ENCODE measurements at places on chromosomes 7 and 10.
A peak's percentile ranks its signal among the peaks of the same experiment; 100 is the strongest.

DNA sequence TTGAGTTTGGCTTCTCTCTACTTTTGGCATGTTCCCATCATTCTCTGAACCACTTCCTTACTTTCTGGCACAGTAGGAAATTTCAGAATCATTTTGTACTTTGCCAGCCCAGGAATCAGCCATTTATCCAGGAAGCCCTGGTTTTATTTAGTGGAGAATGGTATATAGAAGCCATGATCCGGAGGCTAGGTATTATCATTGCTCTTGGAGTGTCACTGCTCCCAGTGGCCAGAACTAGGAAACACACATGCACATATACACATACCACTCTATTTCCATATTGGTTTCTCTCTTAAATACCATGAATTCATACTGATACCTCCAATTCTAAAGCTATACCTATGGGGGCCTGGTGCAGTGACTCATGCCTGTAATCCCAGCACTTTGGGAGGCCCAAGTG is 36.3 kb downstream of the SUFU start:
- no peaks in the 10 kb centered on the region for H3K4me1 ChIP-seq
- no peak for DNase-seq
- no peak overlapping the region for H3K27ac ChIP-seq
- H3K36me3 ChIP-seq = no peaks in the 10 kb centered on the region
- H3K4me3 ChIP-seq = no peak overlapping the region

DNA sequence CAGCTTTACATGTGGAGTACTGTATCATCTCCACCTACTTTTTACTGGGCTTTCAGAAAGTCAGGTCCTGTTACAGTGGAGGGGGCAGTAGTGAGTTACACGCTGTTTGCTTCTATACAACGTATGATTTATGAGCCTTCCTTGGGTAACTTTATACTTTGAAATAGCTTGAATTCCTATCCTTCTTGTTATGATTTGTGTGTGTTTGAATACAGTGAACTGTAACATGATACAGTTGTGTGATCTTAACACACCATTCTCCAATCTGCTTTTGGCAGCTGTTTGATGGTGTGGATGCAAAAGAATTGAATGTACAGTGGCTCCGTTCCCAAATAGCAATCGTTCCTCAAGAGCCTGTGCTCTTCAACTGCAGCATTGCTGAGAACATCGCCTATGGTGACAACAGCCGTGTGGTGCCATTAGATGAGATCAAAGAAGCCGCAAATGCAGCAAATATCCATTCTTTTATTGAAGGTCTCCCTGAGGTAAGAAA is 41.7 kb downstream of the SP8 start:
- H3K27me3 ChIP-seq = no peaks in the 10 kb centered on the region
- H3K36me3 ChIP-seq = no peaks in the 10 kb centered on the region
- no peak for DNase-seq
- H3K4me3 ChIP-seq = no peak overlapping the region
- no peaks in the 10 kb centered on the region for H3K4me1 ChIP-seq
- H3K27ac ChIP-seq = no peak overlapping the region

- no peak overlapping the region for H3K4me3 ChIP-seq
- peaks cover 12% of the 10 kb centered on the region for H3K4me1 ChIP-seq
- DNase-seq = no peak
Measured at GRCh38 chr10:35924759-35925158, 282.7 kb upstream of the FZD8 start.

GRCh38 chr10:128877141-128877540 is 589.9 kb upstream of the MGMT start:
- no peak overlapping the region for H3K4me3 ChIP-seq
- no peaks in the 10 kb centered on the region for H3K4me1 ChIP-seq
- H3K27ac ChIP-seq = no peak overlapping the region
- no peak for DNase-seq
- no peaks in the 10 kb centered on the region for H3K27me3 ChIP-seq

GRCh38 chr10:111249925-111250324 is 173.1 kb downstream of the ADRA2A start:
- no peak for DNase-seq
- H3K27ac ChIP-seq = no peak overlapping the region
- no peaks in the 10 kb centered on the region for H3K36me3 ChIP-seq
- H3K4me1 ChIP-seq = no peaks in the 10 kb centered on the region
- H3K4me3 ChIP-seq = no peak overlapping the region

DNA sequence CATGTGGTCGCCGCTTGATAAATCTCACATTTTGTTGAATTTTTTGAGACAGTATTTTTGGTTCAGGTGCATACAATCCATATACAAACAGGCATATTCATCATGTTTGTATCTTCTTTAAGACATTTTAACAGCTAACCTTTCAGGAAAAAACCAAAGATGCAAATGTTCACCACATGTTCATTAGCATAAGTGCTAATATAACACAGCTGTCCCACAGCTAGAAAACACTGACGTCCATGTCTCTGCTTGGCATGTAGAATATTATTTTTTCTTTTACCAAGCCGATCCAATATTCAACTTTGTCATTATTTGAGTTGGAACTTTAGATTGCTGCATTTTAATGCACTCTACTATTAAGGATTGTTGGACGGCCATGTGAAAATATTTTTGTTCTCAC is 31.2 kb downstream of the BMPER start:
- peaks cover 6% of the 10 kb centered on the region for H3K4me1 ChIP-seq
- H3K27ac ChIP-seq = no peak overlapping the region
- no peak overlapping the region for H3K4me3 ChIP-seq
- H3K27me3 ChIP-seq = no peaks in the 10 kb centered on the region

- peak overlapping the region; percentile 50 for H3K4me3 ChIP-seq
- DNase-seq = no peak
- peak overlapping the region; percentile 98 for H3K27ac ChIP-seq
- H3K4me1 ChIP-seq = no peaks in the 10 kb centered on the region
- no peaks in the 10 kb centered on the region for H3K27me3 ChIP-seq
Measured at GRCh38 chr7:135147341-135147898, 452 bp upstream of the TMEM140 start.

DNA sequence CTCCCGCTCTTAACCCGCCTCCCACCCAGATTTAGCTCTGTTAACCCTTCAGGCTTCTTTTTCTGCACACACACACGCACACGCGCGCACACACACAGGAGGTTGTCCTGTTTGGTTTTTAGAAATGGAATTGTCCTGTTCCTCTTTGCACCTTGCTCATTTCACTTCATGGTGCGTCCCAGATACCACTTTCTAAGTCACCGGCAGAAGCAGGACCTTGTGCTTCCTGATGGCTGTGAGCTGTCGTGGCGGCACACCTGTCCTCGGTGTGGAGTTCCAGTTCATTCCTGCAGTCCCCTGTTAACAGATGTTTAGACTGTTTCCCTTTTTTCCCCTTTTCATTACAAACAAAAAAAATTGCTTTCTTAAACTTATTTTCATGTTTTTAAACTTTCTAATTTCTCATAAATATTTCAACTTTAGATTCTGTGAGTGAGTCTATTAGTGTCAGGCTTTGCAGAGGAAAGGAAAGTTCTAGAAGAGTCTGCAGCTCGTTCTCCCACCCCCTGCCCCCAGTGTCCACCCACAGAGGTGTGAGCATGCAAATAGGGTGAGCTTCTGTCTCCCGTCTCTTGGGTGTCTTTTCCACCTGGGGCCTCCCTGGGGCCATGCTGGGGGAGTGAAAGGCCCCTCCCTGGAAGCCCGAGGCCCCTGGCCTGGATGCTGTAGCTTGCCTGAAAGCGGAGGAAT is 85.5 kb downstream of the LHPP start:
- H3K27ac ChIP-seq = no peak overlapping the region
- H3K4me3 ChIP-seq = no peak overlapping the region
- peaks cover 34% of the 10 kb centered on the region for H3K4me1 ChIP-seq
- no peaks in the 10 kb centered on the region for H3K27me3 ChIP-seq

GRCh38 chr10:59085711-59086502 is 90.5 kb upstream of the PHYHIPL start:
- H3K4me1 ChIP-seq = peaks cover 5% of the 10 kb centered on the region
- H3K4me3 ChIP-seq = no peak overlapping the region
- H3K27me3 ChIP-seq = no peaks in the 10 kb centered on the region
- DNase-seq = no peak

DNA sequence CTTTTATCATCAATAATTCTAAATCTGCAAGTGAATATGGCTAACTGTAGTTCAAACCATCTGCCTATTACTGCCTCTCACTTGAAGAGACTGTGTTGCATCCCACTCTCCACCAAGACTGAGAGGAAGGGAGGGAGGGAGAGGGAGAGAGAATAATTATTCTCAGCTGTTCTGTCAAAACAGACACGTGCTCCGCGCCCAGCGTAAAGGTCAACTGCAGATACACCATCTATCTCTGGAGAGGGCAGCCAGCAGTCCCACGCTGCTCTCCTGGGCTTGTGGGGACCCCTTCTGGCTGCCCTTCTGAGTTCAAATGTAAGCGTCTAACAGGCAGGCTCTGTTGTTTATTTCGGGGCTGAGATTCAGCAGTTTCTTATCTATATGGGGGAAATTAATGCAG is 625.5 kb upstream of the GALNT17 start:
- no peaks in the 10 kb centered on the region for H3K36me3 ChIP-seq
- no peak overlapping the region for H3K27ac ChIP-seq
- DNase-seq = no peak

- DNase-seq = no peak
- no peak overlapping the region for H3K4me3 ChIP-seq
- H3K36me3 ChIP-seq = no peaks in the 10 kb centered on the region
- H3K27me3 ChIP-seq = no peaks in the 10 kb centered on the region
- no peaks in the 10 kb centered on the region for H3K4me1 ChIP-seq
- H3K27ac ChIP-seq = no peak overlapping the region
Measured at GRCh38 chr7:155638366-155638765, 6.1 kb upstream of the RBM33 start.

- no peak for DNase-seq
- H3K4me1 ChIP-seq = peaks cover 33% of the 10 kb centered on the region
- no peak overlapping the region for H3K4me3 ChIP-seq
- no peaks in the 10 kb centered on the region for H3K36me3 ChIP-seq
- H3K27ac ChIP-seq = peak overlapping the region; percentile 78
Measured at GRCh38 chr10:60427709-60428386, 38.2 kb upstream of the ANK3 start.

GRCh38 chr7:135260930-135261721 is 27.5 kb downstream of the STRA8 start:
- no peaks in the 10 kb centered on the region for H3K27me3 ChIP-seq
- H3K4me3 ChIP-seq = no peak overlapping the region
- H3K36me3 ChIP-seq = no peaks in the 10 kb centered on the region

DNA sequence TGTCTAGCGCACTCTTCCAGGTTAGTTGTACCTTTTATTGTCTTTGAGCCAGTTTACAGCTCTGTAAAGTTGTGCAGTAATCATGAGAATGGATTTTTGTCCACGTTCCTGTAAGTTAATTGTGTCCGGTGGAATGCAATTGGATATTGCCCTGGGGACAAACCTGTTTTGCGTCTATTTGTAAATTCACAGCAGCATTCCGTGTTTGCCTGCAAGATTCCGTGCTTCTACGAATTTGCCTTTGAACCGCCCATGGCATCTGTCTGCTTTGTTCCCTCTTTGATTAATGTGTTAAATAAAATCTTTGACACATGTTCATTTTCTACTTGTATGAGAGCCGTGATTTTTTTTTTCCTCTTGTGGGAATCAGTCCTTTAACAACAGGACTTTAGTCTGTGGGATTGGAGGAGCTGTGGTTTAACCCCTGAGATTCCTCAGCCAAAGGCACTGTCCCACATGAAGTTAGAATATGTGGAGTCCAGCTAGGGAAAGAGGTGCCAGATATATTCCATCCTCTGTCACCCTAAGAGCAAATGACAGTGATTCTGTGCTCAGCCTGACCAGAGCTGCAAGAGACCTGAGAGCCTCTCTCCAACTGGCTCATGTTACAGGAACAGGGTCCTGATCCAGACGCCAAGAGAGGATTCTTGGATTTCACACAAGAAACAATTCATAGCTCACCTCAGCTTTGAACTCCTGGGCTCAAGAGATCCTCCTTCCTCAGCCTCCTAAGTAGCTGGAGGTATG is 126.3 kb downstream of the COL26A1 start:
- H3K4me1 ChIP-seq = no peaks in the 10 kb centered on the region
- DNase-seq = no peak
- peaks cover 16% of the 10 kb centered on the region for H3K27me3 ChIP-seq
- H3K27ac ChIP-seq = no peak overlapping the region
- no peak overlapping the region for H3K4me3 ChIP-seq

DNA sequence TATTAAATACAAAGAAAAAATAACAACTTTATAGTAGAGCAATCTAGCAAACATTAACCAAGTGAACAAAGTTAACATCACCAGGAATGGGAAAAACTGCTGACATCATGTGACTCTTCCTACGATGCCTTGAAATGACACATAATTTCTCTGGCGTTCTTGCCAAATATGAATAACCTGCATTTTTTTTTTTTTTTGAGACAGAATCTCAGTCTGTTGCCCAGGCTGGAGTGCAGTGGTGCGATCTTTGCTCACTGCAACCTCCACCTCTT is 126.5 kb upstream of the VKORC1L1 start:
- H3K4me1 ChIP-seq = peaks cover 28% of the 10 kb centered on the region
- DNase-seq = no peak
- no peak overlapping the region for H3K27ac ChIP-seq

DNA sequence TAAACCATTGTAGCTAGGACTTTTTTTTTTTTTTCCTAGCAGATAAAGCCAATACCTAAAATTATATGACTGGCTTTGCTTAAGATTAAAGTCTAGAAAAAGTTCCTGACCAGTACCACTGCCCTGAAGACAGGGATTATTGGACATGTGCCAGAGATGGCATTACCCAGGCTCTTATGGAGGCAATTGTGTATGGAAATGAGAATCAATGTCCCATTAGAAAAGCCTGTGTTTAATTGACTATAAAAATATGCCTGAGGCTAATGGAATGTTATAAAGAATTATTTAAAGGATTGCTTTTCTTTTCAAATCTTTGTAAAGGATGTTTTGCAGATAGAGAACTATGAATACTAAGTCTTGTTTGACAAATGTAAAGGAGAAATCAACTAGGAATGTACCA is 196.7 kb downstream of the ANK3 start:
- H3K4me1 ChIP-seq = no peaks in the 10 kb centered on the region
- no peak for DNase-seq
- H3K36me3 ChIP-seq = no peaks in the 10 kb centered on the region
- no peaks in the 10 kb centered on the region for H3K27me3 ChIP-seq
- no peak overlapping the region for H3K4me3 ChIP-seq

GRCh38 chr10:71645185-71645584 is 74.4 kb downstream of the C10orf105 start:
- no peak overlapping the region for H3K27ac ChIP-seq
- no peak for DNase-seq
- H3K4me1 ChIP-seq = peaks cover 2% of the 10 kb centered on the region
- H3K4me3 ChIP-seq = no peak overlapping the region

DNA sequence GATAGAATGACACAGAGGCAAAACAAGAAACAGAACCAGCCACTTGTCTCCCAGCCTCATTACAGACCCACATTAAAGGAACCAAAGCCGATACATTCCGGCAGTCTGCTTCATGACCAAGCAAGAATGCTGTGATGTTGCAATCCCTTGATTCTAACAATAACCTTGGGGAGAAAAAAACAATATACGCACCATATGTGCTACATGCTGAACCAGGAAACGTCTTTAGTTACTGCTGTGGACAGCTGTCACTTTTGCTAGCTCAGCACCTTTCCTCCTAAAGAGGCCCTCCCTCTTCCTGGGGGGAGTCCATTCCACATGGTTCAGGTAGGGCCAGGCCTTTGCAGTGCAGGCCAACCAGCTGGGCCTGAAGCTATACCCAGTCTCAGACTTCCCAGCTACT is 79.1 kb downstream of the PRTFDC1 start:
- no peaks in the 10 kb centered on the region for H3K36me3 ChIP-seq
- no peaks in the 10 kb centered on the region for H3K4me1 ChIP-seq
- no peak overlapping the region for H3K27ac ChIP-seq
- peak; percentile 24 for DNase-seq
- no peak overlapping the region for H3K4me3 ChIP-seq
